ENCODE measurements at places on chromosomes 11 and 22.

GRCh38 chr11:73451896-73452295 is 75.7 kb downstream of the RELT start:
- DNase-seq: no peak

DNA sequence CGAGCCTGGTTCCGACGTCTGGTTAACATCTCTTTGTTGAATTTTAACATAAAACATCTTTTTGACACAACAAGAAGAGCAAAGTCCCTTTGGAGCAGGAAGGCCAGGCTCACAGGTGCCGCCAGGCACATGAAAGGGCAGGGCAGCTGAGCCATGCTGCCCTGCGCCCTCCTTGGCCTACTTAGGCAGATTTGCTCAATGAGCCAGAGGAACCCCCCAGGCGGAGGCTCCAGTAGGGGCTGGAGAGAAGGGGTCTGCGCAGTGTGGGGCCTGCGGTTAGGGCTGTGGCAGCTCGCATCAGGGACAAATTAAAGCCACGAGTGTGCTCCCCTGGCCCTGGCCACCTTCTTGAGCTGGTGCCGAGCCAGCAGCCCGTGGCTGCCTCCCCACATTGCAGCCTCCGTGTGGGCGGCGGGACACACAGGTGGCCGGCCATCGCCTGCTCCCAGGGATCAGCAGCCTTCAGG is 9.9 kb upstream of the SLC22A12 start:
- no peak for DNase-seq

DNA sequence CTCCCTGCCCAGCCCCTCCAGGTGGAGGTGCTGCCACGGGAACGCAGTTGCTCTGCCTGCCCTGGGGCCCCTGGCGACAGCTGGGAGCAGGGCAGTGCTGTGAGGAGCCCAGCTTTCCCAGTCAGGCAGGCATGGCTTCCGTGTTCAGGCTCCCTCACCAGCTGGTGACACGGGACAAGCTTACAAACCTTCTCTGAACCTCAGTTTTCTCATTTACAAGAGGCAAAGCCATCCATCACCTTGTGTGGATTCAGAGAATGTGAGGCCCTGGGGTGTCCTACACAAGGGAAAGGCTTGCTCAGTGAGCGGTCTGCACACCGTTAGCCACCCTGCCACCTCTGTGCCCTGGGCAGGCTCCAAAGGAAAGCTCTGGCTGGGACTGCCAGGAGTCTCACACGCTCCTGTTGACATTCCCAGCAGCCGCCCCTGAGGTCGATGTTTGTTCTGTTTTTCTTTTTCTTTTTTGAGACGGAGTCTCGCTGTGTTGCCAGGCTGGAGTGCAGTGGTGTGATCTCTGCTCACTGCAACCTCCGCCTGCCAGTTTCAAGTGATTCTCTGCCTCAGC is 23.5 kb downstream of the SUN2 start:
- DNase-seq: no peak

- no peak for DNase-seq
Observed at GRCh38 chr11:102240502-102240901, 76.8 kb upstream of the BIRC3 start.

DNA sequence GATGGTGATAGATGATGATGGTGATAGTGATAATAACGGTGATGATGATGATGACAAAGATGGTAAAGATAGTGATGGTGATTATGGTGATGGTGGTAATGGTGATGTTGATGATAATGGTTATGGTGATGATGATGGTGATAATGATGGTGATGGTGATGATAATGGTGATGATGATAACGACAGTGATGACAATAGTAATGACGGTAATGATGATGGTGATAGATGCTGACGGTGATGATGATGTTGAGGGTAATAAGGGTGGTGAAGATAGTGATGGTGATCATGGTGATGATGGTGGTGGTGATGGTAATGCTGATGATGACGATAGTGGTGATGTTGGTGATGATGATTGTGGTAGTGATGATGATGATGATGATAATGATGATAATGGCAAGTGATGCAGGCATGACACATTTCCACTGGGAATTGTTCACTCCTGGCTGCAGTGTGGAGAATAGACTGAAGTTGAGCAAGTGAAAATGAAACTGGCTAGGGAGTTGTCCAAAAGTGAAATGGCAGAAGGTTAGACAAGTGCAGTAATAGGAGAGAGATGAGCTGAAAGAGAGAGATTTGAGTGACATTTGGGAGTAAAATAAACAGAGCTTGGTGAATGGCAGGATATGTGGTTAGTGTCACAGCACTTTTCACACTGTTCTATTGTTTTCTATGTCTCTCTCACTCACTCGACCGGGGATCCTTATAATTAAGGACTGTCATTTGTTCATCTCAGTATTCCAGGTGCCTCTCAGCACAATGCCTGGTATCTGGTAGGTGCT is 992.5 kb downstream of the OPCML start:
- no peak for DNase-seq

GRCh38 chr11:72582206-72583176 is 91.7 kb downstream of the PDE2A start:
- no peak for DNase-seq

DNA sequence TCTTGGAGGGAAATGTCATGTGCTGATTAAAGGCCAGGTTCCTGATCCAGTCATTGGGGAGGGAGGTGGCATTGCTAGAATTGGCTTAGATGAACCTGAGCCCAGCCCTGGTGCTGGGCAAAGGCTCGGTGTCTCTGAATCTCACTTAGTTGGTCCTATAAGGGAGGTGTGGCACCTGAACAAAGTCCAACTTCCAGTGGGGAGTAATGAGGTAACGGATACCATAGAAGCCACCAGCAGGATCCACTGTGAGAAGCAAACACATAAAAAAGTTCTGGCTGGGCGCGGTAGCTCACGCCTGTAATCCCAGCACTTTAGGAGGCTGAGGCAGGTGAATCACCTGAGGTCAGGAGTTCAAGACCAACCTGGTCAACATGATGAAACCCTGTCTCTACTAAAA is 26.6 kb downstream of the PRDM11 start:
- DNase-seq: no peak

DNA sequence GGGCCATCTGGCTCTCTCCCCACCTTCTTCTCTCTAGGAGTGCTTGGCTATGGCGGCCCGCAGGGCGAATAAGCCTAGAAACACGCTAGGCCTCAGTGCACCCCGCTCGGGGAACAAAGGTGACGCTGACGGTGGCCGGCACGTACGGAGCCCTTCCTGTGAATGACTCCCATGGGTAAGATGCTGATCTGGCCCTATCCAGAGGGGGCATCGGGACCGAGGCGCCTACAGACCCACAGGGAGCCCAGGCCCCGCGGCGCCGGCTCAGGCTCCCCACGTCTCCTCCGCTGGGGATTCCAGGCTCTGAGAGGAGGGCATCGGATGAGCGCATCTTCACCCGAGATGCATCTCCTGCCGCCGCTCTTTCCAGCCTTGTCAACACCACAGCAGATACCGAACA is 31.4 kb upstream of the TESMIN start:
- DNase-seq: no peak

GRCh38 chr11:78851878-78852586 is 277.4 kb upstream of the NARS2 start:
- DNase-seq: no peak

GRCh38 chr11:75968021-75968625 is 153.1 kb downstream of the UVRAG start:
- no peak for DNase-seq

DNA sequence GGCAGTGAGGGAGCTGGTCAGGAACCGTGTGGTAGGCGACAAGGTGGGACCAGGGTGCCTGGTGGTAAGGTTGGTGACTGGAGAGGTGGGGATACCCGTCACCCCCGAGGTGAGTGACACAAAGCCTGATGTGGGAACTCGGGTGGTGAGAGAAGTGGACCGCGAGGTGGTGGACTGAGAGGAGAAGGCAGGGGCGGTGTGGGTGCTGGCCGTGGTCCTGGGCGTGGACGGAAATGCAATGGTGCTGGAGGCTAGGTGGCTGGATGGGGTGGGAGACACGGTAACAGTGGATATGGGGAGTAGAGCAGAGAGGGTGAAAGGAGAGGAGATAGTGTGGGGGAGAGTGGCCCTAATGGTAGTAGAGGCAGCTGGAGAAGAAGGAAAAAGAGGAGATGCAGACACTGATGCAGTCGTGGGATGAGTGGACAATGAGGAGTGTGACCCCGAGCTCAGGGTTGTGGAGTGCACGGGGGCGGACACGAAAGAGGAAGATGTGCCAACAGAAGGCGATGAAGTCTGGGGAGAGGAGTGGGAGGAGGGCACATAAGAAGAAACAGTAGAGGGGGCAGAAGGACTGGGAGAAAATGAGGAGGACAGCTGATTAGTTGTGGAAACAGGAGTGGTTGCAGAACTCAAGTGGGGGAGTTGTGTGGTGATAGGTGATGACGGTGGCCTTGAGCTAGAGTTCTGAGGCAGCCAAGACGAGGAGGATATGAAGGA is 20.5 kb downstream of the MUC6 start:
- DNase-seq: no peak

DNA sequence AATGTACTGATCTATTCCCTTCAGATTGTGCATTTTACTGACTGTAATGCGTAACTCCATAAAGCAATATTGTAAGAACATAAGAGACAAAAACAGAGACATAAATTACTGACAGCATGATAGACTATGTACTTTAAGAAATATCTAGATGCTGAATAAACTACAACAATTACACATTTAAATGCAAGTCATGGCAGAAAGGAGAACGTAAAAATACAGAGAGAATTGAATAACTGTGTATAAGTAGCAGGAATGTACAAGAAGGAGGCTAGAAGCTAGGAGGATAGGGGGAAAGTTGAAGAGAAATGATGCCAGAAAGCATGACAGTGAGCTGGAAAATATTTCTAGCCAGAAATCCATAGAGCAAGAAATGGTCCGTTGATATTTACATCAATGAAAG is 74.0 kb upstream of the FAM181B start:
- DNase-seq: no peak

Data from non-pigmented ciliary epithelial cell (primary cell).